AG20443 (cell line): ENCODE measurements at places on chromosomes 5 and 9.

DNA sequence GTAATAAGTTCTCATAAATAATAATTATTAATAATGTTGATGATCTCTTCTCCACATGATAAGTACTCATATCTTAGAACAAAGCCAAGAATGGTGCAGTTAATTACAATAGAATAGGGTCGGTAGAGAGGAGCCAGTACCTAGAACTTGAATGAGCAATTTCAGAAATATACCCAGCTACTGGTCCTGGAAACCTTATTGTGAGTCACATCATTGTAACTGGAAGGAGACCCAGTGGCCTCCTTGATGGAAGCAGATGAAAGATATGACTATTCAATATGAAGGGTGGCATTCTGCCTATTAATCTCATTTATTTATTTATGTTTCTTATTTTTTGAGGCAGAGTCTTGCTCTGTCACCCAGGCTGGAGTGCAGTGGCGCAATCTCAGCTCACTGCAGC, 37.7 kb upstream of the SHOC1 start:
- DNase-seq, result no peak

- DNase-seq, result no peak
Measured at GRCh38 chr5:60794691-60795090, 49.4 kb downstream of the ELOVL7 start.

GRCh38 chr5:35899800-35900199, 38.6 kb downstream of the CAPSL start:
- DNase-seq, result no peak

- DNase-seq, result no peak
Measured at GRCh38 chr5:53549792-53550191, 10.6 kb upstream of the NDUFS4 start.

DNA sequence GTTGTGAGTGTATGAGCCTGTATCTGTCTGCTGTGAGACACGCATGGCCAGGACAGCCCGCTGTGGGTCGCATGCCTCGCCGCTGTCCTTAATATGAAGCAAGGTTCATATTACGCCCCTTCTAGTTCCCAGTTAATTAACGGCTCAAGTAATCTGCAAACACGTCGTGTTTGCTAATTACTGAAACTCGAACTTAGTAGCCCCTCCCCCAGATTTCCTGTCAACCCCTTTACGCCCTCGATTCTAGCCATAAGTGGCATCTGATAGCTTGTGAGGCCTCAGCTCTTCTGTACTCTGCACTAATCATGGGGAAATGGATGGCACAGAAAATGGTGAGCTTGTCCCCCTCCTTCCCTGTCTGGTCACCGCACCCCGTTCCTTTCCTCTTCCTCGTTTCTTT, 116.9 kb upstream of the OTULINL start:
- DNase-seq, result no peak

GRCh38 chr5:33524476-33524875, 83.7 kb downstream of the TARS1 start:
- no peak for DNase-seq

DNA sequence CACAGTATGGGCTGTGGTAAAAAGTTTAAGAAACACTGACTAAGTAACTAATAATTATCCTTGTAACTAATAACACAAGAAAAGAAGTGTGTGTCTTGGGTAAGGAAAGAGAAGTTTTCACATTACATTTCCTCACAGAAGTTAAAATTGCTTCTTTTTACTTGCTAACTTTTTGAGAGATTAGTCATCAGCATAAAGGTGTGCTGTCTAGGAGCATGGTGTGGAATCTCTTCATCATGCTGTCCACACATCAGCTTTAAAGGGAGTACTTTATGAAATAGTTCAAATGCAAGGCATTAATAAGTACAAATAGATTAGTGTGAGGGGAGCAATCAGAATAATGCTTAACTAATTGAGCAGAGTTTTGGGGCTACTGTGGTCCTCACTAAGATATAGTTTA, 29.8 kb downstream of the WDR36 start:
- DNase-seq, result no peak

- DNase-seq, result no peak
Measured at GRCh38 chr5:94972268-94972667, 312.6 kb downstream of the MCTP1 start.

GRCh38 chr9:127664324-127664677, 42.5 kb upstream of the CFAP157 start:
- no peak for DNase-seq

- DNase-seq, result no peak
Measured at GRCh38 chr9:108193026-108193710, 662.6 kb downstream of the ACTL7B start.

DNA sequence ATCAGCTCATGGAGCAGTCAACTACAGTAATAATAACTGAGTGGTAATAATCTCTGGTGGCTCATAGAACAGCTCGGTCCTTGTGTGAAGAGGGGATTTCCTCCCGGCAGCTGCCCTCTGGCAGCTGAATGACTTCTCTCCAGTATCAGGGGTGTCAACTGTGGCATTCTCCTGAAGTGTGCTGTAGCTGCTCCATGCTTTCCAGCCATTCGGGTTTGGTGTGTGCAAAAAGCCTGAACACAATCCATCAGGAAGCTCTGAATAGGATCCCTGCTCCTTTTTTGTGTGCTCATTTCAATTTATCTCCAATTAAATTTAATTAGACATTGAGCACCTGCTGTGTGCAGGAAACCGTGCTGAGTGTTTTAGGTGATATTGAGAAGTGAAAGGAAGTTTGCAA, 59.8 kb upstream of the BARX1 start:
- DNase-seq, result no peak

GRCh38 chr5:54397420-54397819, 58.1 kb upstream of the HSPB3 start:
- no peak for DNase-seq

- DNase-seq, result peak; percentile 52
Measured at GRCh38 chr5:123157791-123158581, 68.9 kb downstream of the PRDM6 start.

- DNase-seq, result peak; percentile 49
Measured at GRCh38 chr9:93154293-93154903, 20.3 kb upstream of the NINJ1 start.

DNA sequence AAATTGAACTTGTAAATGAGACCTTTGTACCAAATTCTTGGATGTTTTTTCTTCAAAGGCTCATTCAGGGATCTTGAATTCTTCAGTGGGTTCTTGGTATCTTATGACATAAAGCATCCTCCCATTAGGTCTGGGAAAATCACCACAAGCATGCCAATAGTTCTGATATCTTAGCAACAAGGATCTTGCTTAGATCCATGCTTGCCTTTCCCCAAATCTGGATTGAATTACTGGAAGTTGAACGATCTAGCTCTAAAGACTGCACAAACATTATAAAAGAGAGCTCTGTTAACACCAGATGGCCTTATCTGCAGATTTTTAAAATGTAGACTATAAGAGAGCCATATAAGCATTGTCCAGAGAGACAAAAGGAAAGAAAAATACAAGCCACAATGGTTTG, 266.3 kb downstream of the RAB3C start:
- no peak for DNase-seq

GRCh38 chr5:95411474-95411873, 20.3 kb downstream of the FAM81B start:
- DNase-seq, result no peak

GRCh38 chr9:132366481-132366880, 11.7 kb upstream of the SETX start:
- no peak for DNase-seq

DNA sequence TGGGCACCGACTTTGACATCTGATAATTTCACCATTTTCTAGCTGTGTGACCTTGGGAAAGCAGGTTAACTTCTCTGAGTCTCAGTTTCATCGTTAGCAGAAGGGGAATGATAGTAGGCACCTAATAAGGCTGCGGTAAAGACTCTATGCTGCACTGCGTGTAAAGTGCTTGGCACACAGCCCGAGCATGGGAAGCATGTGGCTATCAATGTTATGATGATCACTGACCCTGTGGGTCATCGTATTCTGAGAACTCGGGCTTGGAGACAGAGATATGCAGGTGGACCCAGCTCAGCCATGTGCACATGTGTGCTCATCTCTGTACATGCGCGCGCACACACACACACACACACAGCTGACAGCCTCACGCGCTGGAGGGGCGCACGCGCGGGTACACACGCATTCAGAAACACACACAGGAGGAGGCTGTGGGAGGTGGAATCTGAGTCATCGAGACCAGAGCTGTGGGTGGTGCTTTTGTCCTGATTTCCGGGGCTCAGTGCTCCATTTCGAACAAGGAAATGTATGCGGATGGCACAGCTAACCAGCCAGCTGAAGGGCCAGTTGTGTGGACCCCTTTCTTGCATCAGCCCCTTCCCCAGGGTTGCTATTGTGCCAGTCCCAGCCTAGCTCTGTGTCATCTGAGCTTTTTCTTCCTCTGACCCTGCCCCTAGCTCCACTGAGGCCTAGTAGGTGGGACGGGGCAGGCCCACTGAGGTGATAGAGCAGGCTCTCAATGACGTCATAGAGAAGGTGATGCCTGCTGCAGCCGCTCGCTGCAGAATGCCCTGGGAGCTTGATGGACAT, 11.1 kb upstream of the ARAP3 start:
- no peak for DNase-seq

DNA sequence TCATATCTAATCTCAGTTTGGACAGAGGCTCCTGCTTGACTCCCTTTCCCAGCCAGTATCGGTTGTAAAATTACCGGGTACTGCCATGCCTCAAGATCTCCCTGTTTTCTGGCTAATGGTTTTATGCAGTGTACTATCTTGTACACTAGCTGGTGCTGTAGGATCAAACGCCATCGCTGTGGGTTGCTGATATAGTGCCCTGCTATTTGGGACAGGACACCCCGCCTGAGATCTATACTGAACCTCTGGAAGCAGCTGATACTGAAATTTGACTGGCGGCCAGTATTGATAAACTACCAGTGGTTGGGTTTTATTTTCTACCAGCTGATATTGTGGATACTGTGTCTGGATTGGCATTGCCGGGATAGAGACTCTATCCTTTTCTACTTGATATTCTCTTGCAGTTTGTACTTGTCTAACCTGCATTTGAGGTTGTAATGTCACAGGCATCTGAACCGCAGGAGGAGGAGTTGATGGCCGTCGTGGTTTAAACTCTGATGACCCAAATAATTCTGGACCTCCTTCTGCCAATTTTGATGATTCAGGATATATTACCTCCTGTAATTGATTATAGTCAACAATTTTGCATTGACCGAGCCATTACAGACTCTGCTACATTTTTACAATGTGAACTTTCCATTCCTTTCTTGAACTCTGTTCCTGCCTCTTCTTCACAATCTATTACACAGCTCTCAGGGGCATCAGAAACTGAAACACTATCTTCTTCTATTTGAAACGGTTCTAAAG, 112.5 kb upstream of the LARP1 start:
- peak; percentile 55 for DNase-seq

DNA sequence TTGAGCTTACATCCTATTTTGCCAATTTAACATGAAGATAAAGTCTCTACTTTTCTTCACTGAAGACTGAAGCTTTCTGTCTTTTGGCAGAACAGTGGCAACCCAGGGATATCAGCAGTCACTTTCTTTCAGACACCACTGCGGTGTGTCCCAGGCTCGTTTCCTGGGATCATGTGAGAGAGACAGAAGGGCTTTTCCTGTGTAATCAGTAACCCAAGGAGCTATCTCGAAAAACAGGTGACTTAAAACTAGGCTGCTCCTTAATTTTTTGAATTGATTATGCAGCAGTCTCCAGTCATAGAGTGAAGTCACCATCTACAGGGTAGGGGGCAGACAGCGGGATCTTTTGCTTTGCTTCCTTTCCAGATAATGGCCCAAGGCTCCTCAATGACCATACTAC, 68.5 kb downstream of the ZNF462 start:
- DNase-seq, result no peak

- DNase-seq, result no peak
Measured at GRCh38 chr5:84752780-84753179, 368.1 kb upstream of the EDIL3 start.

- peak; percentile 44 for DNase-seq
Measured at GRCh38 chr5:38466424-38467189, 89.8 kb downstream of the LIFR start.

DNA sequence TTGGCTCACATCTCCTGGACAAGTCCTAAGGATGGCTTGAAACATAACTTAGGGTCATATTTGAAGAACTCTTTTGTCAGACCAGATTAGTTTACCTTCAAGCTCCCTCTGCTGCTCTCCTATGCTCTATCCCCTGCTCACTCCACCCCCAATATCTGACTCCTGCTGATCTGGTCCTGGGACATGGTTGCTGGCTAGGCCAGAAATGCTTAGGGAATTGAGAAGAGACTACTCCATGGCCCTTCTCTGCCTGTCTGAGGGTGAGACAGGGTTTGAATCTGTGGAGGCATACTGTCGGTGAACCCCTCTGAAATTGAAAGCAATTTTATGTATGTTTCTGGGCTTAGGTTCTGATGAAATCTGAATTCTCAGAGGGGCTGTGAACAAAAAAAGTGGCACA, 3.3 kb downstream of the OTULIN start:
- DNase-seq, result no peak

DNA sequence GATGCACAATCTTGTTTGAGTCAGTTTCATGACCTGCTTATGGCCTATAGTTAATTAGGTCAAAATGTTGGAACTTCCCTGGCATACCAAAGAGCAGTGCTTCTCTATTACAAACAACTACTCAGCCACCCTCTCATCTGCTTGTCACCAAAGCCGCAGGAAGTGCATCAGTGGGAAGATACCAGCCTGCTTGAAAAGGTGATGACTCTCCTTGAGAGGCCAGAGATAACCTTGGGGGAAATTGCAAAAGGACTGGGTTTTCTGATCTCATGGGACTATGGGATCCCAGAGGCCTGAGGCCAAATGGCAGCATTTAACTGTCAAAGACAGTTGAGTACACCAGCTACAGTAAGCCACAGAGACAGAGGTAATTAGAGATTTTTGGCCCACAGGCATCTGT, 69.9 kb downstream of the C9orf57 start:
- no peak for DNase-seq
